ENCODE measurements at places on chromosomes 1 and 21.

DNA sequence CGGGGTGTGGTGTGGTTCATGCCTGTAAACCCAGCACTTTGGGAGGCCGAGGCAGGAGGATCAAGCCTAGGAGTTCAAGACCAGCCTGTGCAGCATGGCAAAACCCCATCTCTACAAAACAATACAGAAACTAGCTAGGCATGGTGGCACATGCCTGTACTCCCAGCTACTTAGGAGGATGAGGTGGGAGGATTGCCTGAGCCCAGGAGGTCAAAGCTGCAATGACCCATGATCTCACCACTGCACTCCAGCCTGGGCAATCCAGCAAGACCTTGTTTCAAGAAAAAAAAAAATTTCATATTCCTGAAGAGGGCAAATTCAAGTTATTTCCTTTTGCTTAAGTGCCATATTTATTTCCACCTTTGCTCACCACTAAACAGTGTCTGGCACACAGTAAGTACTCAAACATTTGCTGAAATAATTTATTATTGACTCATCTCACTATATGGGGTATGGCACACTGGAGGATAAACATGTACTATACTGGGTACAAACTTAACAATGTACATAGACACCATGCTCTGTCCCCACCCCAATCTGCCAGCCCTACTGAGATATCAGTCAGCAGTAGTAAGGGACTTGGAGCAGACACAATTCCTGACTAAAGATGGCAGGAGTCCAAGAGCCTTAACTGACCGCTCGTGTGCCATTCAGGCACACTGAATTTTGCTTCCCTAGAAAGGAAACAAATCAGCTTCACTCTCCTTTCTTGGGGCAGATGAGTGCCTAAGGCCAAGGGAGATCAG is 15.5 kb downstream of the MEAF6 start:
- no peak for DNase-seq

DNA sequence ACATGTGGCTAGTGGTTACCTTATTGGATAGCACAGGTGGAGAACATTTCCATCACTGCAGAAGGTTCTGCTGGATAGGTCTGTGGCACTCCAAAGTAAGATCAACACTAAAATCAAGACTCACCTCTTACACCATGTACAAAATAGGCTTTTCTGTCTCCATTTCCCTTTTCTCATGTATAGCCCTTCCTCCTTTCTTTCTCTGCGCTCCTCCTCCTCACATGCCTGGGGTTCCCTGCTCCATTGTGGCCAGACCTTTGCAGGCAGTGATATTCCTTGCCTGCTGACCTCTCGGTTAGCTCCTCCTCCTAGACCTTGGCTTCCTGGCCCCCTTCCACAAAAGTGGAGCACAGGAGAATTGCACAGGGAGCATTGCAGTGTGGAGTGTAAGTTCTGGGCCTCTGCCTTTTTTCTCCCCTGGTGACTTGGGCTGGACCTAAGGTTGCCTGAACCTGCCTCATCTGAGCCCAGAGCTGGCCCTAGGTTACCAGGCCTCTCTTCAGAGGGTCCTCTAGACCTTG is 33.2 kb upstream of the RBM15 start:
- DNase-seq, result no peak

DNA sequence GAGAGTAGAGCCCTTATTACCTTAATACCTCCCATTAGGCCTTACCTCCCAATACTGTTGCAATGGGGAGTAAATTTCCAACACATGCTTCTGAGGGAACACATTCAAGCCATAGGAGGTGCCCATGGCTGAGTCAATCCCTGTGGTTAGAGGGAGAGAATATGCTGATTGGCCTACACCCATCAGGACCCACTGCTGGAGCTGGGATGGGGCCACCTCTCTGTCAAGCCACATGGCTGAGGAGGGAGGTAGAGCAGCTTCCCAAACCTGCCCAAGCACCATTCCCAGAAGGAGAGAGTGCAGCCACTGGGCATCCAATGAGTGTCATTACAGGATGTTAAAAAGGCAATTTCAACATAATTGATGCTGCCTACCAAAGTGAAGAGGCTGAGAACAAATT is 228.1 kb downstream of the C1orf94 start:
- DNase-seq, result no peak

GRCh38 chr1:28087614-28088167 is 719 bp downstream of the EYA3 start:
- peak; percentile 16 for DNase-seq

- DNase-seq, result peak; percentile 68
Observed at GRCh38 chr21:26965907-26966581, 844 bp downstream of the ADAMTS5 start.

Measured in AG08396 (cell line).